SK-N-MC (cell line): ENCODE measurements at places on chromosomes 7 and 10.

DNA sequence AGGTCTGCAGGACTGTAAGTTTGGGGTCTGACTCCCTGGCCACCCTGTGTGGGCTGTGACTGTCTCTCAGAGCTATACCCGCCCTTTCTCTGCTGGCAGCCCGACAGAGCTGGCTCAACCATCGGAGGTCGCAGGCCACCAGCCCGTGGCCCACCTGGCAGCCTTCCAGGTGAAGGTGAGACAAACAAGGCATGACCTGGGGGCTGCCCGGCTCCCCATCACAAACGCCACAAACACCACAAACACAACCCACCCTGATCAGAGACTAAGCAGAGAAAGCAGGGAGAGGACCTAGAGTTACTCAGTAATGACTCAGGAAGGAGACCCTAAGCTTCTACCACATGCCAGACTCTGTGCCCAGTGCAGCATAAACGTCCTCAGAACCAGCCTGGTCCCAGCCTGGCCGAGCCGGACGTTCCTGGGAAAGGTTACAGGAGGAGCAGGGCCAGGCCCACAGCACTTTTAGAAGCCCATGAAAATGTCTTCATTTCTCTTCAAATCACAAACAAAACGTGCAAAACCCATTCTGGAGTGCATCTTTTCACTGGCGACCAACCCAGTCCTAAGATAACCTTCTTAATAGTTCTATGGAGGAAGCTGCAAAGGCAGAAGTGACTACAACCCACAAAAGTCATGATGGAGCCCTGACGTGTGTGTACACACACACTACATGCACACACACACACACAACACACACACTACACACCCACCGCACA is 66.8 kb downstream of the MKI67 start:
- DNase-seq, result no peak

DNA sequence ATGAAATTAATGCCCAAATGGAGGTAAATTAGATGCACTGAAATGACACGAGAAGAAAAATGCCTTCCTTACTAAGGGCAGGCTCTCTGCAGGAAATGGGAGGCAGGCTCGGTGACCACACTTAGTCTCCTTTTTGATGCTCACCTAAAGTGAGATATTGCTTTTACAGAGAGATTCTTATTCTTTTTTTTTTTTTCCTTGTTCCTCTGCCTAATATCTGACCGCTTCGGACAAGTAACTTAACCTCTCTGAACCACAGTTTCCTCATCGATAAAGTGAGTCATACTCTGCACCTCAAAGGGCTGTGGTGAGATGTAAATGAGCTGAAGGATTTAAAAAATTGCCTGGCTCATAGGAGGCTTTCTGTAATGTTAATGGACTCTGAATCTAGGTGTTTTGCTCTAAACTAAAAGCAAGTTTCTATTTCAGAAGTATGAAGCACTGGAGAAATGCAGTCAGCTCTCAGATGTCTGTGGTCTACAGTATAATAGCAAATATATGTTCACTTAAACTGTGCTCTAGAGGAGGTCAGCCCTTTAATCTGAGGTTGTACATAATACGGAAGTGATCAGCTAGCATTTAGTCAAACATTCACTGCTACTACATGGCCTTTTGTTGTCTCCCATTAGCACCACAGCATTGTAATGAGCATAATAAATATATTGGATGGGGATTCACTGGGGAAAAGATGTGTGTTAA is 23.2 kb downstream of the NKX2-3 start:
- DNase-seq, result no peak

DNA sequence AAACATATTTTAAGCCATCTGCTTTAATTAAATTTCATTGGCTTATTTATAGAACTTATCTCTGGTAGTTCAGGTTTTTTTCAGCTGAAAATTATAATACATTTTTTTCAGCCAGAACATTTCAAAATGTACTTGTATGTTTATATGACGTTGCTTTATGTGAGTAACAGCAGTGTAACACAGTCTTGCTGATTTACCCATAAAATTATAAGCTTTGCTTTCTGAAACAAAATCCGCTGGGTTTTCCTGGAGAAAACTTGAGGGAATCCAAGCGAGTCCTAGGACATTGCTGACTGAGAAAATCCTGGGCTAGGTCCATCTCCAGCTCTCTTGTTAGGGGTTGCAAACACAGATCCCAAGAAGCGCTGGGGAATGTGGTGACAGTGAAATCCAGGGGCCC is 112.2 kb upstream of the GATA3 start:
- DNase-seq, result no peak

DNA sequence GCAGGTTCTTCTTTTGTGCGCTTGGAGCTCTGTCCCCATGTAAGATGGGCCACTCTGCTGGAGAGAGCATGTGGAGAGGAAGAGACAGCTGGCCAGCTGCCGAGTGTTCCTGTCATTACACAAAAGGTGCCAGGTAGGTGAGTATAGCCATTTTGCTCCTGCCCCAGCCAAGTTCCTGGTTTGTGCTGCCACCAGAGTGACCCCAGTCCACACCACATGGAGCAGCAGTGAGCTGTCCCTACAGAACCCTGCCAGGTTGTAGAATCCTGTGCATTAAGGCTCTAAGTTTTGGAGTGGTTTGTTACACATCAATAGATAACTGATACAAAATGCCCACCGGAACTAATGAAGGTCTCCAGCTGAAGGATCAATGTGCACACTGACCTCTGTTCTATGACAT is 84.6 kb upstream of the GHITM start:
- no peak for DNase-seq
